ENCODE measurements at places on chromosomes 16 and 17.

DNA sequence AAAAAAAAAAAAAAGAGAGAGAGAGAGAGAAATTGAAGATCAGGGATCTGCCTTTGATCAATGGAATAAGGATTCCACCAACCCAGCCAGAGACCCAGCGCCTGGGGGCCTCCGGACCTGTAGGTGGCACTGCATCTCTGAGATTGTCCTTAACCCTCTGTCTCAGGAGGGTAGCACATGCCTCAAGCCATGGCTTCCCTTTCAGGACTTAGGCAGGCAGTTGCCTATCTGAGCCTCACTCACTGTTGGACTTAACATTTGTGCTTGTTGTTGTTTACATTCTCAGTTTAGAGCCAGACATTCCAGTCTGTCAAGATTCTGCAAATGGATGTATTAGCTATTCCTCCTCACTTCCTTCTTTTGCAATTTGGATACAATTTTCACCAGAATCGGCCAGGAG lies 5.1 kb upstream of the SCNN1B start:
- DNase-seq, result no peak

DNA sequence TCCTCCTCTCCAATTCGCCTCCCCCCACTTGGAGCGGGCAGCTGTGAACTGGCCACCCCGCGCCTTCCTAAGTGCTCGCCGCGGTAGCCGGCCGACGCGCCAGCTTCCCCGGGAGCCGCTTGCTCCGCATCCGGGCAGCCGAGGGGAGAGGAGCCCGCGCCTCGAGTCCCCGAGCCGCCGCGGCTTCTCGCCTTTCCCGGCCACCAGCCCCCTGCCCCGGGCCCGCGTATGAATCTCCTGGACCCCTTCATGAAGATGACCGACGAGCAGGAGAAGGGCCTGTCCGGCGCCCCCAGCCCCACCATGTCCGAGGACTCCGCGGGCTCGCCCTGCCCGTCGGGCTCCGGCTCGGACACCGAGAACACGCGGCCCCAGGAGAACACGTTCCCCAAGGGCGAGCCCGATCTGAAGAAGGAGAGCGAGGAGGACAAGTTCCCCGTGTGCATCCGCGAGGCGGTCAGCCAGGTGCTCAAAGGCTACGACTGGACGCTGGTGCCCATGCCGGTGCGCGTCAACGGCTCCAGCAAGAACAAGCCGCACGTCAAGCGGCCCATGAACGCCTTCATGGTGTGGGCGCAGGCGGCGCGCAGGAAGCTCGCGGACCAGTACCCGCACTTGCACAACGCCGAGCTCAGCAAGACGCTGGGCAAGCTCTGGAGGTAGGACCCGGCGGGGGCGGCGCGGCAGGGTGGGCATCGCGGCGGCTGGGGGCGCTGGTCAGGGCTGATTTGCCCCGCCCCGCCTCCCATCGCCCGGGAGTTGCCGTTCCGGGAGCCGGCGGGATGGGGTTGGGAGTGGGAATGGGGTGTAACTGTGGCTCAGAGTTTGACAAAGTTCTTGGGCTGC lies 567 bp downstream of the SOX9 start:
- no peak for DNase-seq

DNA sequence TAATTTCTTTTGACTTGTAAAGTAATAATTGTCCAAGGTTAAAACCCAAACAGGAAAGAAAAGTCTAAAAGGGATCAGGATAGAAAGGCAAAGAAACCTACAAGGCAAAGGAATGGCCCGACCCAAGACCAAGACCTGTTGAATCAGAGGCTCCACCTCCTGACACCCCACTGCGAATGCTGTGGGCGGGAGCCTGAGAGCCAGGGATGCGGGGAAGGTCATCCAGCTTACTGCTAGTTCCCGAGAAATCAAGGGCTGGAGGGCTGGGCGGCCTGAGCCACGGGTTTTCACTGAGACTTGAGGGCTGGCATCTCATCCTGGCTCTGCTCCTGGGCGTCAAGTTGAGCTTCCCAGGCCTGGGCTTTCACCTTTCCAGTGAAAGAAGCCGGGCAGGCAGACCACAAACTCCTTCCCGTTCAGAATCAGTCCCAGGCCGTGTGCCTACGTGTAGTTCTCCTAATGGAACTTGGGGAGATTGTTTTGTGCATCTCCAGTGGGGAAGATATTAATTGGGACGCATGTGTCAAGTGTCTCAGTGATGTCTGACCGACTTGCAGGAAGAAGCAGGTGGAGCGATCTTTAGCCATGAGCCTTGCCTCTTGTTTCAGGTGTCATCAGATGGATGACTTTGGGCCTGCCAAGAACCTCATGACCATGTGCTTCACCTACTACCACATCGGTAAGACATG lies 36.9 kb downstream of the CIBAR2 start:
- no peak for DNase-seq

- no peak for DNase-seq
Measured at GRCh38 chr17:50188921-50189549, 12.4 kb downstream of the COL1A1 start.

- DNase-seq, result no peak
Measured at GRCh38 chr17:34858591-34859565, 102.4 kb downstream of the CCT6B start.

GRCh38 chr17:28665994-28666393 lies 4.0 kb downstream of the SUPT6H start:
- no peak for DNase-seq

DNA sequence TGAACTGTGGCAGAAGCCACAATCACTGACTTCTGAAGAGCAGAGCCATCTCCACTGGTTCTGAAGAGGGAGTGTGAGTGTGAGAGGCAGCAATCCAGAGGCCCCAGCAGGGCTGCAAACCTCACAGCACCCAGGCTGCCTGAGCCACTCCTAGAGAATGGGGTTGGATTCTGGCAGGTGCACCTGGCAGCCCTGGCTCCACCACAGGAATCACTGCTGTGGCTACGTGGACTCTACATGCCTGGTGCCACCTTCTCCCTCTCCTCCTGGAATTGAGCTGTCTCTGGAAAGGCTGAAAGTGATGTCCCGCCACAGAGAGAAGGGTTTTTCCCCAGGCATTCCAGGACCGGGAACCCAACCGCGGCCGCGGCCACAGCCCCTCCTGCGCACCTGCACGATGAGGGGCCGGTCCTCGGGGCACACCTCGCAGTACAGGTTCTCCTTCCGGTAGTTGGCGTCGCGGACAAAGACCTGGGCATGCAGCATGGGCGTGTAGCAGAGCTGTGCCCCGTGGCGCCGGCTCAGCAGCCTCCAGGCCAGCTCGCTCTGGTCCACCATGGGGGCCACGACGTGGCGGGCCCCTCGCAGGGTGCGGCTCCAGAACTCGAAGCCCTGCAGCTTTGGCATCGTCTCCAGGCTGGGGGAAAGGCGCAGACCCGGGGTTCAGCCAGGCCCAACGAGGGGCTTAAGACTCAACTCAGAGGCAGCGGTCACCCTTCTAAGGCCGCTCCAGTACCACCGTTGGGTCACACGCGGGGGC lies 991 bp downstream of the DUS1L start:
- DNase-seq, result no peak

GRCh38 chr16:2976201-2976600 lies 4.0 kb downstream of the PKMYT1 start:
- no peak for DNase-seq

- no peak for DNase-seq
Measured at GRCh38 chr17:75898791-75899190, 2.0 kb upstream of the TRIM65 start.

DNA sequence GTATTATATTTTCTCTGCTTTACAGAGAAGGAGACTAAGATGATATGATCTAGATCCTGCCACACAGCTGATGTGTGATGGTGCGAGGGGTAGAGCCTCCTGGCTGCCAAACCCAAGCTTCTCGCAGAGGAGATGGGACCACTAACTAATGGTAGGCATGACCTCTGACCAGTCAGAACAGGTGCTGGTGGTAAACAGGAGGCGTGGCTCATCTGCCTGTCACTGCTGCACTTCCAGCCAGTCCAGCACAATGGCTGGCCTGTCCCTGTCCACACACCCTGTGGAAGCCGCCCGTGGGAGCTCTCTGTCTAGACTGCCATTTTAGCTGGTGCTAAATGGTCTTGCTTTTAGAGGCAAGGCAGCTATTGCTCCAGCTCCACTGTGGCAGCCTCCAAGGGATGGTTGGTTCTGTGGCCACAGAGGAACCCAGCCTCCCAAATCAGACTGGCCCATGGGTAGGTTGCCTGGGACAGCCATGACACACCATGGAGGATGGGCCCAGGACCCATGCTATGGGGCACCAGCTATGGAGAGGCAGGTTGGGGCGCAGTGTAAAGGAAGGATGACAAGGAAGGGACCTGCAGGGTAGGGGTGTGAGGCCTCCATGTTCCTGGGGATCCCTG lies 86.7 kb downstream of the KSR1 start:
- DNase-seq, result no peak
